ACHN (cell line): ENCODE measurements at places on chromosomes 11 and 22.

DNA sequence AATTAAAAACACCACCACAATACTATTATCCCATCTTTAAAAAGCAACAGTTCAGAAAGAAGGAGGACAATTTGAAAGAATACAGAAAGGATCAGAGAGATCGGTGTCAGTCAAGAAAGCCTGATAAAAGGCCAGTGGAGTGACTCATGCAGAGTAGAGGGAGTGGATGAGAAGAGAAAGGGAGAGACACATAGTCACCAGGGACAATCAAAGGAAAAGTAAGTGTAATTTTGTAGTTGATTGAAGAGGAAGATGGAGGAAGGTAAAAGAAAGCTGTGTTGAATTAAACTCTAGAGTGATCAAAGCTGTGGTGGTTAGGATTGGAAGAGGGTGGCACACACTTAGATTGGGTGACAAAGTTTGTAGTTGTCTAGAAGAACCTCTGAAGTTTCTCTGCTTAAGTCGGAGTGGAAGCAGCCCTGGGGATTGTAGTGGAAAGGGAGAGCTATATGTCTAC lies 14.1 kb downstream of the SPECC1L start:
- peak; percentile 25 for DNase-seq

- DNase-seq = no peak
Observed at GRCh38 chr22:30483169-30483568, 11.4 kb upstream of the SEC14L3 start.

DNA sequence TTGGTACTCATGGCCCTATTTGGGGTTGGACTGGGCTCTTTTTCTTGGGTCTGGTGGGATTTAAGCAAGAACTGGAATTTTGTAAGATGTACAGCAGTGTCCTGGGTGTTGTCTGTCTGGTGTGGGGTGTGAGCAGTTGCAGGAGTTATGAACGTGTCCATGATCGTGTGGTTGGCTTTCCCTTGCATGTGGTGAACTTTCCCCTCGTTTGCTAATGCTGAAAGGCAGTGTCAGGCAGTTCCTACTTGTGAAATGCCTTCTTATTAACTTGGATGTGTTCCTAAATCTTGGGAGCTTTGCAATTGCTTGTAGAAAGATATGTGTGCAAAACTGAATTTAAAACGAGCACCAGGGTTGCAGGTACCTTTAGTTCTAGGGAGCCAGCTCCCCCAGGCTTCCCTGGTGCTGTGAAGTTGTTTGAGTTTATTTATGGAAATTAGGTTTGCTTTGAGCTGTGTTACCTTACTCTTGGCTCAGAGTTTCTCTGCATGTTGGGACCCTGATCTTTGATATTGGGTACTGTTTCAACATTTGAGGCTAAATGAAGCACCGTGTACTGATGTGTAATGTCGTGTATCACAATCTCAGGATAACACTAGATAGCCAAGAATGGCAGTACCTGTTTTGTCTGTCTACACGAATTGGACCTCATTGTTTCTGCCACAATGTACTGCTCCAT lies 35.8 kb upstream of the HSD17B12 start:
- no peak for DNase-seq

GRCh38 chr22:37633625-37634416 lies 5.6 kb upstream of the SH3BP1 start:
- peak; percentile 68 for DNase-seq

- no peak for DNase-seq
Observed at GRCh38 chr11:120890609-120891320, 133.1 kb upstream of the TBCEL start.

DNA sequence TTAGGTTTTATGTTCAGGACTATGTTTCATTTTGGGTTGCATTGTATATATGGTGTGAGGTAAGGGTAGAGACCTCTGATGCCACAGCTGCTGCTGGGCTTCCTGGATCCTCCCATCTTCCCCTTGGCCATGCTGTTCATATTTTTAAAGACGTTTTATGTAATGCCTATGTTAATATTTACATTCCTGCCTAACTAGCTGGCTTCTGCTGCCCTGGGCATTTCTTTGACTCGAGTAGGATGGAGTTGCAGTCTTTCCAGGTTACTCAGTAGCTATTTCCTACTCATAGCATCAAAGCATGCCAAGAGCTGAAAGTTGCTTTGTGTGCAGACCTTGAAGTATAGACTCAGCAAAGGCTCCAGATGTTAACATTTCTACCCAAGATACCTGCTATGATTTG lies 220.5 kb upstream of the CADM1 start:
- DNase-seq = no peak

DNA sequence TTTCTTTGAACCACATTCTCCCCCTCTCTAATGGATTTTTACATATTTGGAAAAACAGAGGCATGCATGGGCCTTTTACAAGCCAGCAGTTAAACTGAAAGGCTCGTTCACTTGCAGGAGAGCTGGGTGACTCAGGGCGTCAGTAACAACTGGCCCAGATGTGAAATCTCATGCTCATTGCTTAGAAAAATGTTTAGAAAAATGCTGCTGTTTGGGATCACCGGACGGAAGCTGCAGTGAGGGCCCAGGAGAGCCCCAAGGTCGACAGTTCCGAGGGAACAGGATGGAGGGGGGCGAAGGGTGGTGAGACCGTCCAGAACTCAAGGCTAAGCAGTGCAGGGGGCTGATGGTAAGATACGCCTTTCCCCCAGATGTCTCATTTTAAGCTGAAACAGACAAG lies 41.7 kb upstream of the SMTN start:
- no peak for DNase-seq

DNA sequence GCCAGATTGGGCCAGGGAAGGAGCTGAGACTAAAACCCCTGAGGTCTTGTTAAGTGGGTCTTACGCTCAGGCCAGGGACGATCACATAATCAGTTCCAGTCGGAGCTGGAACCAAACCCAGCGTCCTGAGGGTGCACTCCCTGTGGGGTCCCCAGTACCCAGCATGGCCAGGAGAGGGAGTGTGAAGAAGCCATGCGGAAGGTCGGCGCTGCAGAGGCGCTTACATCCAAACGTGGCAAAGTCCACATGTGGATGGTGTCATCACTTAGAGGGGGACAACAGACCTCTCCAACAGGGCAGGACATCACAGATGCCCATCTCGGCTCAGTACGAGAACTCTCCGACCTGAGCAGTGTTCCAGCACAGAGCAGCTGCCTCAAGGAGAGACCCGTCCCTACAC lies 8.3 kb downstream of the ATP5MGL start:
- no peak for DNase-seq

GRCh38 chr22:26748845-26749244 lies 91.5 kb downstream of the MIAT start:
- DNase-seq = no peak

DNA sequence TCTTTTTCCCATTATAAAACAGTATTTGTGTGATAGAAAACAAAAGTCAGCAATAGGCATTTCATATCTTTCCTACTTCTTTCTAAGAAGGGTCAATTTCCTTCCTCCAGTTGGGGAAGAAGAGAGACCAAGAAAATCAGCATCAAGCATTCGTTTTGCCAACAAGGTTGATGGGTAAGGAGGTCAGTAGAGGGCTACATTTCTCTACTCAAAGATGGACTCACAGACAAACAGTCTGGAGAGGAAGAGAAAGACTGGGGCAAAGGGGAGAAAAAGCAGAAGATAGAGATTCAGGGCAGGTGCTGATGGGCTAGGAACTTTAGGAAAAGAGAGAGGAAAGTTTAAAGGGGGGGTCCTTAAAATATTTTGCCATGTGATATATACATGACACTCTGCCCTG lies 8.6 kb upstream of the MTNR1B start:
- DNase-seq = no peak

- no peak for DNase-seq
Observed at GRCh38 chr11:121763526-121763925, 310.8 kb upstream of the SORL1-AS1 start.

DNA sequence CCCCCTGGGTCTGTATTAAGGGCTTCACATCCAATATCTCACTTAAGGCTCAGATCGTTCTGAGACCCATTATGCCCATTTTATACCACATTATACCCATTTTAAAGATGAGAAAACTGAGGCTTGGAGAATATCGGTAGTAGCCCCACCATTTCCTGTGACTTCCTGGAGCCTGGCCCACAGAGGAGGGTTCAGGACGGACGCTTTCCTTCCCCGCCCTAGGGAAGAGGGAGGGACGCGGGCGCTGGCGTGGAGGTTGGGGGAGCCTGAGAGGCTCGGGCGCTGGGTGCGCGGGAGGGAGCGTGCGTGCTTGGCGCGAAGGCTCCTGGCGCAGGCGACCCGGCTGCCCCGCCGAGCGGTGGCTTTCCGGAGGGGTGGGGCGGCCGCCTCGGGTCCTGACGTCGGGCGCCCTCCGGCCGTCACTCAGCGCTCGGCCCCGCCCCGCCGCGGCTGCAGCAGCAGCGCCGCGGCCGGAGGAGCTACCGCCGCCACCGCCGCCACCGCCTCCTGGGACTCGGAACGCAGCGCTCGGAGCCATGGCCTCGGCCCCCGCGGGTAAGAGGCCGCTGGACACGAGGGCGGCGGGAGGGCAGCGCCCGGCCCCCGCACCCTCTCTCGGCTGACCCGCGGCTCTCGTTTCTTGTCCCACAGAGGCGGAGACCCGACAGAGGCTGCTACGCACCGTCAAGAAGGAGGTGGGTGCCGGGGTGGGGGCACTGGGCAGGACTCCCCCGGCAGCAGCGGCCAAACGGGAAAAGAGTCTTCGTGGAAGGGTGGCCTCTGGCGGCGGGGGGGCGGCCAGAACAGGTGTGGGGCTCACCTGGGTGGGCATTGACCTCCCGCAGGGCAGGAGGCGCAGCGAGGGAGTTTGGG lies at the start of gene SGSM1:
Gene SGSM1, plus strand, starts transcription at position 422 of the 873 bp plus-strand sequence. Its CDS starts 115 bp downstream, at position 537.
- peak; percentile 69 for DNase-seq

GRCh38 chr22:24830205-24830979 lies 24.4 kb downstream of the SGSM1 start:
- no peak for DNase-seq

DNA sequence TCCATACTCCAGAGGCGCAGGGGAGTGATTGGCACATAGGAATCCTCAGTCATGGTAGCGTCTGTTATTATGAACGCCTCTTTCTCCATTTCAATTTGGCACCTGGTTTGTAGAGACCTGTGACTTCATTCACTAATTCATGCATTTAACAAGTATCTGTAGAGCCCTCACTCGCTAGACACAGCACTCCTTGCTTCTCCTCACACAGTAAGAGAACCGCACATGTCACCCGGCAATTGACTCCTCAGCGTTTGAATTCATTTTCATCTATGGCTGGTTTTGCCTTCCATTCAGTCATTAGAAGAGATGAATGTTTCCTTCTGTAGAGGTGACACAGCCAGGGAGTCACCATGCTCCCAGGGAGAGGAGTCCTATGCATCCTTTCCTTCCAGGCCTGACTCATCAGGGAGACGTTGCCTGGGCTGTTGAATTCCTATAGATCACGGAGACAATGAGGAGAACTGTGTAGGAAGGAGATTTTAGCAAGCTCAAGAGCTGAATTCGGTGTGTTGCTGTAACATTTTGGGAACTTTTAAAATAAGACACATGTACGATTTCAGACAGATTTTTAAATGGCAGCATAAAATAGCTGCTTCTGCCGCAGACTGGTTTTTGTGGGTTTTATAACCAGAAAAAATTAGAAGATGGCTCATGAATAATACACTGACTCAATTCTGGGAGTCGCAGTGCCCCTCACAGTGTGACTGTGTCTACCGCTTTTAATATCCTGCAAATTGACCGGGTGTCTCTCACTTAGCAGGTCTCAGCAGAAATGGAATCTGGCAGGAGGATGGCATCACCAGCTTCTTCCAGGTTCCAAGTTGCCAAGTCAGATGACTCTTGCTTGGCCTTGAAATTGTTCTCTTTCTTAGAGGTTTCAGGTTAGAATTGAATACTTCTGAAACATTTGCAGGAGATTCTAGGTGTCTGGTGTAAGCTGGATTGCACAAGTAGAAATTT lies 44.4 kb upstream of the CLMP start:
- DNase-seq = no peak

DNA sequence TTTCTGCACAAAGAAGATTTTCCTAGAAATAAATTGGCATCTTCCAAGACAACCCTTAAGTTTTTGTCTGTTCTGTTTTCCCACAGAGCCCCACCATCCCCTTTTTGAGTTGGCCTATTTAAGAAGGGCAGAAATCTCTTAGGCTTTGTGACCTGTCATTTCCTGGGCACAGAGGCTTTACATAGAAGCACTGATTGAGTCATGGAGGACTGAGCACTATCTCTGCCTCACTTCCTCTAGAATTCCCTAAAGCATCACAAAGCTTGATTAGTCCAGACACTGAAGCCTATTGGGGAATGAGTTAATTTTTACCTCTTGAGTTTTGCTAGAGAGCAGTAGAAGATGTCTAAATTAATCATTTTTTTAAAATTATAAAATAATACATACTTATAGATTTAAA lies 25.4 kb downstream of the TRIM44 start:
- DNase-seq = peak; percentile 26

DNA sequence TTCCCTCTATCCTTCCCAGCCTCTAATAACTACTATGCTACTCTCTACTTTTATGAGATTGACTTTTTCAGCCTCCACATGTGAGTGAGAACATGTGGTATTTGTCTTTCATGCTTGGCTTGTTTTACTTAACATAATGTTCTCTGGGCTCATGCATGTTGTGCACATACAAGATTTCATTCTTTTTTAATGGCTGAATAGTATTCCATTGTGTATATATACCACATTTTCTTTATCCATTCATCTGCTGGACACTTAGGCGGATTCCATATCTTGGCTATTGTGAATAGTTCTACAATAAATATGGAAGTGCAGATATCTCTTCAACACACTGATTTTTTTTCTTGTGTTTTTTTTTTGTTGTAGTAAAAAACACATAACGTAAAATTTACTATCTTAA lies 19.4 kb downstream of the OSBP2 start:
- no peak for DNase-seq

DNA sequence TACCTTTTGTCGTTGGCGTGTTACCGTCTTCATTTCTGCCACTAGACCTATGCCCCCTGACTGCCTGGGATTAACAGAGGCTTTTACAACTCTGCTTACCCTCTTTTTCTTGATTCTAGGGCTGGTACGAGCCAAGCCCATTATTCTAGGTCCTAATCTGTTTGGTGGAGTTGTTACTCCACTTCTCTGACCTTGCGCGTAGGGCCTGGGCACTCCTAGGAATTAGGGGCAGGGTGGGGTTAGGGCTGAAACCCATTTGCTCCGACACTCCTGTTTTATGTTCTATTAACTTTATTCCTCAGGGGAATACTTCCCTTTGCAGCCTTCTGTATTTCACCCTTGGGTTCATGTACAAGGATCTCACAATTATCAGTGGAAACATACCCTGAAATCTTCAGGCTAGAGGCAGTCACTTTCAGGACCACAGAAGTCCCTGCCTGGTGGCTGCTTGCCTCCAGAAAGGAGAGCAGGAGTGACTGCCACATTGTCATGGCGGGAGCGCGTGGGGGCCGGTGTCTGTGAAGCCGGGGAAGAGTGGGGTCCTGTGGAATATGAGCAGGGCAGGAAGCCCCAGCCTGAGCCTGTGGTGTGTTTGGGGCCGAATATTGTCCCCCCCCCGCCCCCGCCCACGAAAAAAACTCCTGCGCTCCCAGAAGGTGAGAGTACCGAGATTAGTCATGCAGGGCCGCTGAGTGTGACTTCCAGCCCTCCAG lies 731 bp upstream of the SLC37A2 start:
- no peak for DNase-seq

- peak; percentile 22 for DNase-seq
Observed at GRCh38 chr11:14374922-14375830, 16.2 kb upstream of the RRAS2 start.

GRCh38 chr11:12854829-12855228 lies 154.3 kb upstream of the RASSF10 start:
- DNase-seq = peak; percentile 86
